NCI-H226 (cell line): ENCODE measurements at places on chromosomes 7 and 10.
A peak's percentile ranks its signal among the peaks of the same experiment; 100 is the strongest.

- no peak for DNase-seq
These were observed 206.7 kb downstream of the CAMK1D start for GRCh38 chr10:12556039-12556438.

DNA sequence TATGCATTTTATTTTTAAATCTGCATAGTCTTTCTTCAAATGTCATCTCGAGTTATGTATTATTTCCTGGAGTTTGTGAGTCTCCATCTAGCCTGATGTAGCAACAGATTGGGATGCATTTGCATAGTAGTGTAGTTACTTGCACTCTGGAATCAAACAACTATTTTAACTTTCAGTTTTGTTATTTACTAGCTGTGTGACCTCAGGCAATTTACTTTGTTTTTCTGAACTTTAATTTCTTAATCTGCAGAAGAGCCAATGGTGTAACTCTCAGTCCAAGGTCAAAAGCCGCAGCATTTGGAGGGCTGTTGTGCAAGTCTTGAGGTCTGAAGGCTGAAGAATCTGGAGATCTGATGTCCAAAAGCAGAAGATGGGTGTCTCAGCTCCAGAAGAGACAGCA is 175.8 kb upstream of the SORCS1 start:
- DNase-seq: no peak

GRCh38 chr7:293681-294439 is 3.9 kb downstream of the FOXL3 start:
- no peak for DNase-seq

GRCh38 chr7:77484785-77485184 is 52.3 kb upstream of the PTPN12 start:
- DNase-seq: no peak

DNA sequence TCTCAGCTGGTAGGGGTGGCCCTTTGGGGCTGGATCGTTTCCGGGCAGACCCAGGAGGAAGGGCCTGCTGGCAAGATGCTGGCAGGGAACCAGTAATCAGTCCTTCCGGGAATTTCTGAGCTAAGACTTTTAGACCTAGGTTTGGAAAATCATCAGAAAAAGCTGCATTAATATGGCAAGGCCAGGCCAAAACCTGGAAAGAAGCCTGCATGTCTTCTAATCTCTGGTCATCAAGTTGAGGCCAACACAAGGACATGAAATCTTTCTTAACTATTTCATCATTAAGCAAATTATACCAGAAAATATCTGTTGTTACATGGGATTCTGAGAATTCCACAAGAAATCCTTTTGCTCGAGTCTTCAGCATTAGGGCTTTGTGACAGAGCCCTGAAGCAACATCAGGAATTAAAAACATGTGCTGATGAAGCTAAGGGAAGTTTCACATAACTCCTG is 19.9 kb downstream of the CPA1 start:
- DNase-seq: no peak

DNA sequence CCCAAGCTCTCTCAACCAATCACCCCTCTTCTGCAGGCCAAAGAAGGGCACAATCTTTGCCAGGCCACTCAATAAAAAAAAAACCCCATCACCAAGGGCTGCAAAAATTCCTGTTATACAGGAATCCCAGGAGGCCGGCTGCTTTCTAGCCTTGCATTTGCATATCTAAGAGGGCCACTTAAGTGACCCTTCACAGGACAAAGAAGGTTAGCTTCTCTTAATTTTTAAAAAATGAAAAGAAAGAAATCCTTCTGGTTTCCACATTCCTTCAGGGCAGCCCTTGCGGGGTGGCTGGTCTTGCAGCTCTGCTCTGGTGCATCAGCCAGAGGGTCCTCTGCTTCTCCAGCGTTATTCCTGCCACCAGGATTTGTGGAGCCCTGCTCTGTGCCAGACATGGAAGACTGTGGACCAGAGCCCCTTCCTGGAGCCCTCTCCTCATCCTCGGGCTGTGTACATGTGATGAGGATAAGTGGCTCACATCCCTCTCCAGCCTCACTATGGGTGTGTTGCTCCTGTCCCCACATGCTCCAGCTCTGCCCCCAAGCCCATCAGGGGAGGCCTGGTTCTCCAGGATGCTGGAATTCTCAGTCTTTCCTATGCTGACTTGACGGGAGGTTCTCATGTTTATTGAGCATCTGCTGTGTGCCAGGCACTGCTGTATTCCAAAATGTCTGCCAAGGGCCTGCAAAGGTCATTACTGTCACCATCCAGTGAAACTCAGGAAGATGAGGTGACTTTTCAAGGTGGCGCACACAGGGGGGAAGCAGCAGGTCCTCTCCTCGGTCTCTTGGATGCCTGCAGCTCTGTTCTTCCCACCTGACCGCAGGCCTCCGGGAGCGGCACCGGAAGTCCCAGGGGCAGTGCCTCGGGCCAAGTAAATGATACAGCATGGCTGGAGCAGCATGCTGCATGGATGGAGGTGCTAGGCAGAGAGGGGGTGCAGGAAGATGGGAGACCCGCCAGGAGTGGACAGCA is 67.7 kb downstream of the ARHGAP22 start:
- DNase-seq: no peak

- DNase-seq: no peak
These were observed 575.7 kb downstream of the REEP3 start for GRCh38 chr10:64096941-64097340.

DNA sequence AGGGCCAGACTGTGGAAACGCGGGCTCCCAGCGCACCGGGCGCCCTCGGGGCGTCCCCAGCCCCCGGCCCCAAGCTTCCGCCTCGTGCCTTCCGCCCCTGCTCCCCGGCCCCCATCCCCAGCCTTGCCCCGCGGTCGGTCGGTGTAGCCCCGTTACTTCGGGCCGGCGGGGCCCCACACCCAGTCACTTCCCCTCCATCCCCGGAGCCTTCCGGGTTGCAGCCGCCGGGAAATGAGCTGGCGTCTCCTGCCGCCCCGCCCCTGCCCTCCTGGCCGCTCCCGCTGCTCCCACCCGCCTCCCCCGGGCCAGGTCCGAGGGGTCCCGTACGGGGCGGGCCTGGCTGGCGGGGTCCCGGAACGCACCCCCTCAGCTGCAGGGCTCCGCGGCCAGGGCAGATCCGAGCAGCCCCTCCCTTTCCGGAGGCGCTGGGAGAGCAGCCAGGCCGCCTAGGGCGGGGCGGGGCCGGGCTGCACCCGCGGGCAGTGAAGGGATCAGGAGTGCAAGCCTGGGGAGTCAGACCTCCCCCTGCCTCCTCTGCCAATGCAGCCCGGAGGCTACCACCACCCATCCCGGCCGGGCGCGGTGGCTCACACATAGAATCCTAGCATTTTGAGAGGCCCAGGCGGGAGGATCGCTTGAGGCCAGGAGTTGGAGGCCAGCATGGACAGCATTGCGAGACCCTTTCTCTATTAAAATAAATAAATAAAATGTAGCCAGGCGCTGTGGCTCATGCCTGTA is 709 bp downstream of the ARPC1B start:
- peak; percentile 92 for DNase-seq

- DNase-seq: peak; percentile 64
These were observed 89.9 kb upstream of the CAPZA2 start for GRCh38 chr7:116772423-116772863.

GRCh38 chr7:81260152-81260551 is 341.3 kb upstream of the SEMA3C start:
- no peak for DNase-seq

DNA sequence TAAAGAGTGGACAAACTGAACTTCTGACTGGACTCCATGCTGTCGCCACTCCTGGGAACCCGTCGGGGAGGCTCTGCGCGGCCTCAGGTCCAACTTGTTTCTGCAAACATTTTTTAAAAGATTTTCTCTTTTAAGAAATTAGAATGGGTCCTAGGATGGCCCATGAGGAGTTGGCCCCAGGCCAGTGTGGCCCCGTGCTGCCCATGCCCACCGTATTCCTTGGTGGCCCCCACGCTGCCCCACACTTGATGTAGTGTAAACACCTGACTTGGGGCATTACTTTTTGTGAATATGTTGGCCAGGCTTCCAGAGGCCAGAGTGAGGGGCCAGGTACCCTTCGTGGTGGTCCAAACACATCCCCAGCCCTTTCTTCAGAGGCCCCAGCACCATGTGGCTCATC is 19.3 kb downstream of the ZNF316 start:
- no peak for DNase-seq

- DNase-seq: no peak
These were observed 35.7 kb downstream of the SLC29A3 start for GRCh38 chr10:71354776-71355175.

DNA sequence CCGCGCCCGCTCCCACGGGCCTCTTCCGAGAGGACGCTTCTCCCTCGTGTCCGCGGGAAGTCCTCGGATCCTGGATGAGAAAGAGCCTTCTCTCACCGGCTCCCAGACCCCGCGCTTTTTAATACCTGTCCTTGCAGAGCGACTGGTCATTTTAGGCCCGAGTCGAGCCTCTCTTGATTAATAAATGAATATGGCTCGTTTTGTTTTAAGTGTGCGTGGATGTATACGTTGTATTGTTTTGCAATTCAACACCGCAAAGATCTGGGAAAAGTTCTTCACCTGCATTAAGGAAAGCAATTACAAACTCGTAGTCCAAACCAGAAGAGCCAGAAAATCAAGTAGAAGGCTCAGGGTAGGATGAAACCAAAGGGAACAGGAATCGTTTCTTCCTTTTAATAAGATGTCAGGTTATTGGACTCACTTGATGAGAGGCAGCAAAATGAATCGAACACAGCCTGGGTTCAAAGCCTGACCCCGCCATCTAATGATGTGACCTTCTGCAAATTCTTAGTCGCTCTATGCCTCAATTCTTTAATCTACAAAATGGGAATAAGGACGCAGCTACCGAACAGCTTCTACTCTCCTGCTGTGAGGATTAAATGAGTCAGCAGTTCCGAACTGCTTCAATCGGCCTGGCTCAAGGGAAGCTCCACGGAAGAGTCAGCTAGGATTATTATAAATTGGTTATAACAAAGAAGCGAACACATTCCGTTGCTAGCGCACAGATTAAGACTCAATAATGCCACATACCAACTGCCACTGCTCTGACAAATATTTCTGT is 277.8 kb upstream of the NEBL start:
- no peak for DNase-seq

GRCh38 chr7:134818613-134819345 is 39.3 kb downstream of the CALD1 start:
- DNase-seq: no peak

DNA sequence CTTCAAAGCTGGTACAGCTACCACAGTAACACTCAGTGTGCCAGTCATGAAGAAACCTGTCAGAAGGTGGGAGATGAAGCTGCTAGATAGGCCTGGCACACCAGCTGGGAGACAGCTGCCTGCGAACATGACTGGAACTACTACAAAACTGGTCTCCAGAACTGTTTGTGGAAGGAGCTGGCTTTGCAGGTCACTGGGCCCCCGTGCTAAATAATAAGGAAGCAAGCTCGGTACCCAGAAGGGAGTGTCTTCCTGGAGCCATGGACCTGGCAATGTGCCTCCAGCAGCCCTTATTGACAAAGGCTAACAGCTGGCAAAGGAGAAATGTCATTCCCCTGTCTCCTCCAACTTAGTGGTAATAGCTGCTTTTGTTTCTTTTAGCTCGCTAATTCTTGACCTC is 1217.6 kb upstream of the LRRN3 start:
- no peak for DNase-seq

- DNase-seq: no peak
These were observed 1.5 kb downstream of the FHIP2A start for GRCh38 chr10:114823077-114823463.

- DNase-seq: no peak
These were observed 53.8 kb downstream of the RBM17 start for GRCh38 chr10:6142644-6143043.
